ENCODE measurements at places on chromosomes 2 and 18. TPM values are rescaled to one million over a fixed set of nuclear protein-coding genes. Genes with fewer than 3 reads are reported as not detected.

Gene SLC16A14
- under 0.01 TPM for total RNA-seq

Gene PRSS56
- not detected for total RNA-seq

Gene PLEKHB2
- 72.6 TPM for total RNA-seq

Gene SERPINB3
- not detected for total RNA-seq

Gene HMSD
- total RNA-seq = 0.49 TPM

Gene SMYD1
- total RNA-seq = not detected

Gene SERPINB4
- total RNA-seq = not detected

Gene TRPM8
- 0.97 TPM for total RNA-seq

Gene C1QL2
- total RNA-seq = not detected

Gene AQP4
- not detected for total RNA-seq

Gene TRIM54
- not detected for total RNA-seq

Gene REG1B
- not detected for total RNA-seq

Gene PSMD14
- total RNA-seq = 53.8 TPM

Measured in hair follicle dermal papilla cell (primary cell).